Heart left ventricle (tissue), 16 donors: ENCODE measurements at places on chromosomes 7 and 10. TPM values are rescaled to one million over a fixed set of nuclear protein-coding genes. Genes with fewer than 3 reads are reported as not detected.

Gene NUTM2E
- 0.27 TPM for total RNA-seq

- no peak for DNase-seq
Observed at GRCh38 chr10:72087969-72088888, at the start of gene SPOCK2. TSS of gene SPOCK2 (minus strand) at chr10:72088551. CDS start at chr10:72088328, 223 bp downstream.

Gene AMZ1
- not detected for total RNA-seq

DNA sequence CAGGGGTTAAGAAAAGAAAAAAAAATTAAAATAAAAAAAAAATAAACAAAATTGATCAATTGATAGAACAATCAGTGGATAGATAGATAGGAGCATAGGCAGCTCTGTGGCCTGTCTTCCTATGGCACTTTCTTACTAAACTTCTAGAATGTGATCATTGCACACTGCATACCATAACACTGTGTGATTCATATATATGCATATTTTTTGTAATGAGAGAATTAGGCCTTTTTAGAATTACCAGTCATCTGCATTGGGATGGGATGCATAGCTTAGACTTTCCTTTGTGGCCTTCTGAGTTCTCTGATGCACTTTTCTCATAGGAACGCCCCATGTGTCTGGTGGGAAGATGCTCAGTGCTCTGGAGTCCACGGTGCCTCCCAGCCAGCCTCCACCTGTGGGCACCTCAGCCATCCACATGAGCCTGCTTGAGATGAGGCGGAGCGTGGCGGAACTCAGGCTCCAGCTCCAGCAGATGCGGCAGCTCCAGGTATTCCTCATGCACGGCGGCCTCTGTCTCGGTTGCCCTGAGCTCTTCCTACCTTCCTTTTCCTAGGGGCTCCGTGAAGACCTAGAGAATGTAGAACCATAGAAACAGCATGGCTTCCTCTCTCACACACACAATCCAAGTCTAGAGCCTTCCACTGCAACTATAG lies 222.5 kb downstream of the ARHGAP21 start:
- DNase-seq, result no peak

Gene HOXA1
- not detected for total RNA-seq

DNA sequence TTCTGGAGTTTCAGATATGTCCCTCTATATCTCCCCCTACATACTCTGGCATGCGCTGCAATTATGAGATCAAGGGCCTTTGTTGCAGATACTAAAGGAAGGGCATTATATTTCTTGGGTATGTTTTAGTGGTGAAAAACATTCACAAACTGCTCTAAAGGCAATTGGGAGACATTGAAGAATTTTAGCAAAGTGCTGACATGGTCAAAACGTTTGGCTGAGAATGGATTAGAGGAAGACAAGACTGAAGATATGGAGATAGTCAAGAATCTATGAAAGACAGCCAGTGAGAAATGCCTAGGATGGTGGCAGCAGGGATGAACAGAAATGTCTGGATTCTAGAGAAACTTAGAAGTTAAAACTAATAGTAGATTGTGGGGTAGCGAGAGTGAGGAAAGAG lies 104.5 kb upstream of the CABCOCO1 start:
- DNase-seq, result no peak

DNA sequence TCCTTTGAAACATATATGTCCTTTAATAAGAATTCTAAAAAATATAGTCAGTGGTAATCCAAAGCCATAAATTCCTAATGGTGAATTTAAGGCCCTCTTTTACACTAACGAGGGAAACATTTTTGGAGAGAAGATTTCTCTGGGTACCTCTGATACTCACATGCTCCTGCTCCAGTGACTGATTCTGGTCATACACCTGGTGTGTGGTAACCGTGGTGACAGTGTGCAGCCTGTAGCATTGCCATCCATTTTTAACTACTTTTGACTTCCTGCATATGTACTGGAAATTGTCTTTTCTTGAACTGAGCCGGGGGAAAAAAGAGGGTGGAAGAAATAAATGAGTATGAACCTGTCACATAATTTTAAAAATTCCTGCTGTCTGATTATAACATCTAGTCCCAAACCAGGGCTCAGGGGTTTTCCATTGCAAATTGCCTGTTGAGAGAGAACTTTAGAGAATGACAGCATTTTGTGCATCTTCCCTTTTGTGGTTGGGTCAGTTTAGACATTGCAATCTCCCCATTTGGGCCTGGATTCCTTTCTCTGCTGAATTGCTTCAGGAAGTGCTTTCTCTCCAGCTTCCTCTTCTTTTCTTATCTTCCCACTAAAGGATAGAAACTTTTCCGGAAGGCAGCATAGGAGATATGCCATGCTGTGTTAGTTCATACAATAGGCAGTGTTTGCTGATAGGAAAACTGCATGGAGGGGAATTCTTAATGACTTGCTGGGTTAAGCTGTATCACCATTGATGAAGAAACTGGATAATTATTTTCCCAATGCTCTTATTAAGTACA lies 125.5 kb downstream of the GRM3 start:
- DNase-seq, result no peak

DNA sequence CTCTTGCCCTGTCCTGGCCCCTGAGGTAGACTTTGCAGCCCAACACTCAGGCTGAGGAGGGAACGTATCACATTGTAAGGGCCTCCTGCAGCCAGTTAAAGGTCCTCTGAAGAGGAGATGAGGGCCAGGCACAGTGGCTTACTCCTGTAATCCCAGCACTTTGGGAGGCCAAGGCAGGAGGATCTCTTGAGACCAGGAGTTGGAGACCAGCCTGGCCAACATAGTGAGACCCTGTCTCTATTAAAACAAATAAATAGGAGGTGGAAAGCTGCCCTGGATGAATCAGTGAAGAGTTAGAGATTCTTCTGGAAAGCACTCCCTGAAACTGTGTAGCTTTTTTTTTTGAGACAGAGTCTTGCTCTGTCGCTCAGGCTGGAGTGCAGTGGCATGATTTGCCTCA lies 2.3 kb upstream of the C10orf62 start:
- no peak for DNase-seq

Gene CHAT
- total RNA-seq, result not detected

Gene SPDYE2B
- total RNA-seq, result not detected

GRCh38 chr10:15238555-15239335 lies 70.3 kb upstream of the NMT2 start:
- no peak for DNase-seq

DNA sequence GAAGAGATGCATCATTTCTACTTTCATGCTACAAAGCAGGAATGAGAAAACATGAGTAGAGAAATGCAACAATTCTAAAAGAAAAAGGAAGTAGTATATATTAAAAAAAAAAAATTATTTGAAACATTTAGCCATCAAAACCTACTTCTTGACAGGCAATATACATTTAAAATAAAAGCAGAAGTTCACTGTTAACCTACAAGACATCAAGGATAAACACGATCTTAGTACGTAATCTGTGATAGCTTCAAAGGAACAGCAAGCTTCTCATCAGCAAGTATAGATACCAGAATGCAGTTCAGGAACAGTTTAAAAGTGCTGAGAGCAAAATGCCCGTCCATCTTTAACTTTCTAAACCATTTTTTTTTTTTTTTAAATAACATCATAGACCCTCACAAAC lies 36.9 kb downstream of the MALSU1 start:
- no peak for DNase-seq

- no peak for DNase-seq
Observed at GRCh38 chr10:27134371-27134770, 19.8 kb downstream of the YME1L1 start.

- DNase-seq, result no peak
Observed at GRCh38 chr10:70137927-70138883, 5.6 kb upstream of the AIFM2 start.

DNA sequence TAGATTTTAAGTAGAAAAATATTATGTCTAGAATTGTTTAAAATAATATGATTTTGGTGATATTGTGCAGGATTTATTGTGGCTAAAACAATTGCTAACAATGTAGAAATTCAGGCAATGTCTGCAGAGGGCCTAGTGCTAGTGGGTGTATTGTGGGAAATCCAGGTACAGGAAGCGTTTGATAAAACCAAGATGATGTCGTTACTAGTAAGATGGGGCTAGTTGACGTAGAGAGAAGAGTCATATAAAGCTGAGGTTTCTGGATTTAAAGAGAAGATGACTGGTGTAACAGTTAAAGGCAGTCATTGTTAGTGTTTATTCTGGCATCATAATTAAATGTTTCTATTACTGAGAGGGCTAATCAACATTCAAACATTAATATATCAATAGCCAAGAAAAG lies 43.5 kb downstream of the ADK start:
- DNase-seq, result no peak

DNA sequence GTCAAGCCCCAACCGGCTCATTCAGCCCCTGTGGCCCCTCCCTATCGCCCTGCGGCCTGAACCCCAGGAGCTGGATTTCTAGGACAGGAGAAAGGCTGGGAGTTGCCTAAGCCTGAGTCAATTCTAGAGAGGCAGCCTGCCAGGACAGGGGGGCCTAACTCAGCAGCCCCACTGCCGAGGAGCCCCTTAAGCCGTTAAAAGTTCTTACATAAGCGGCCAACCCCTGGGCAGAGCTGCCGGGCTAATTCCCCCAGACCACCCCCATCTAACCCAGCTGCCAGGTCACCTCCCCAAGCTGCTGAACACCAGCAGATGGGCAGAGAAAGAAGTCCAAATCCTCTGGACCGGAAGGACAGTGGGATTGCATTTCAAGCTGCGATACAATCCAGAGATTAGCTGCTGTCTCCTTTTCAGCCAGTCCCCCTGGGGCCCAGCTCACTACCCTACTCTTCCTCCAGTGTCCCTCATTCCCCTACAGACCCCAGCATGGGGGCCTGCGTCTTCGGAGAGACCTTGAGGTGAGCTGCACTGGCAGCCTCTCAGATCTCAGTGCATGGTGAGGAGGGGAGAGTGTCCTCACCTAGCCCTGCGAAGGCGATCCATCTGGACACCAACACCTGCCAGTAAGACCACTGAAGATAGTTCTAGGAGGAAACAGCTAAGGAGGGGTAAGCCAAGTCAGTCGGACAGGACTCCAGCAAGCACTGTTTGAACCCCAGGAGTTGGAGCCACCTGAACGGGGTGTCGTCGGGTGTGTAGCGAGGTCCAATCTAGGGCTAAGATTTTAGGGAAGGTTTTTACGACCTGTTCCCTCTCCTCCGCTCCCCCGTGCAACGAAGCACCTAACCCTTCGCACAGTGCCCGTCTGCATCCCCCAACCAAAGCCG lies 830 bp downstream of the IMPDH1 start:
- no peak for DNase-seq

- no peak for DNase-seq
Observed at GRCh38 chr10:31867646-31868045, 61.0 kb downstream of the ARHGAP12 start.
